ENCODE measurements at places on chromosomes 4 and X.

DNA sequence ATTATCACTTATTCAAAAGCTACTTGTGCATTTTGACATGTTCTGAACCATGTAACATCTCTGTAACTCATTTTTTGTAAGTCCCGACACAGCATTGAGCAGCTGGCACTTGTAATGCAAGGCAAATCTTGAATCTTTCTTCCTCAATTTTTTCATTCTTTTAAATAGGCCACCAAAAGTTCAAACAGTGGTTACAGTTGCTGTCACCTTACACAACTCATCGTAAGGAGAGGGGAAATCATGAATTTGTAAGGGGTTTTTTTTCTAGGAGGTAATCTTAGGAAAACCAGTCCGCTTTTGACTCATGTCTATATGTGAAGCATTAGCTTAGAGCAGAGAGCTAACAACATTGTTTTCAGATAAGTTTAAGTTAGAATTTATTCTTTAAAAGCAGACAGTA is 124.5 kb downstream of the PDLIM5 start:
- DNase-seq: no peak

- no peak for DNase-seq
Measured at GRCh38 chr4:104979083-104979760, 167.5 kb upstream of the TET2 start.

- DNase-seq: no peak
Measured at GRCh38 chr4:41172786-41173185, 41.6 kb downstream of the APBB2 start.

GRCh38 chr4:140174543-140174942 is 20.6 kb upstream of the MAML3 start:
- no peak for DNase-seq

GRCh38 chrX:111352424-111352823 is 59.6 kb downstream of the DCX start:
- DNase-seq: no peak

DNA sequence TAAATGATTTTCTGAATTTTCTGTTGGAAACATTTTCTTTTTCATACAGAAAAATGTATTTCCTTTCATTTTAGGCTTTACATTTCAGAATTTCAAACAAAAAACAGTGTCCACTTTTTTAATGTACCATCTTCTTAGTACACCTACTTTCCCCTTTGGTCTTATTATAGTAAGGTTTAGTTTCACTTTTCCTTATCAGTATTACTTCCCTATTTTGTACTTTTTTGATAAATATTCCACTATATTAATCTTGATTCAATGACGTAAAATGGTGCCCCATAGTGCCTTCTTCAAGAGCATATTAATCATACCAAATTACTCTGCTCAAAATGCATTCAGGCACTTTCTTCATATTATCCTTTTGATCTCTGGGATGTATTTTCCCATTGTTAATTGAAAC is 52.5 kb downstream of the BANK1 start:
- no peak for DNase-seq

- DNase-seq: no peak
Measured at GRCh38 chrX:11407331-11408108, 114.3 kb downstream of the AMELX start.

DNA sequence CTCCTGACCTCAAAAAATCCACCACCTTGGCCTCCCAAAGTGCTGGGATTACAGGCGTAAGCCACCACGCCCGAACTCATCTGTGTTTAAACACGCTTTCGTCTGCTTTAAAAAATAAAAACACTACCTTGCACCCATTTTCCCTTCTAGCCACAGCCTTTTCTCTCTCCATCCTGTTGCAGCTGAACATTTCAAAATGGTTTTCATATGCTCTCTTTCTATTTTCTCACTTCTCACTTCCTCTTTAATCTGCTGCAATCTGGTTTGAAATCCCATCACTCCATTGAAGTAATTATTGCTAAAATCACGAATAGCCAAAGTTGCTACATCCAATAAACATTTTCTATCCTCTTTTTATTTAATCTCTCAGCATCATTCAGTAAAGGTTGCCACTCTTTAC is 70.0 kb downstream of the DCHS2 start:
- no peak for DNase-seq

- DNase-seq: no peak
Measured at GRCh38 chr4:51894059-51894645, 51.2 kb downstream of the DCUN1D4 start.

DNA sequence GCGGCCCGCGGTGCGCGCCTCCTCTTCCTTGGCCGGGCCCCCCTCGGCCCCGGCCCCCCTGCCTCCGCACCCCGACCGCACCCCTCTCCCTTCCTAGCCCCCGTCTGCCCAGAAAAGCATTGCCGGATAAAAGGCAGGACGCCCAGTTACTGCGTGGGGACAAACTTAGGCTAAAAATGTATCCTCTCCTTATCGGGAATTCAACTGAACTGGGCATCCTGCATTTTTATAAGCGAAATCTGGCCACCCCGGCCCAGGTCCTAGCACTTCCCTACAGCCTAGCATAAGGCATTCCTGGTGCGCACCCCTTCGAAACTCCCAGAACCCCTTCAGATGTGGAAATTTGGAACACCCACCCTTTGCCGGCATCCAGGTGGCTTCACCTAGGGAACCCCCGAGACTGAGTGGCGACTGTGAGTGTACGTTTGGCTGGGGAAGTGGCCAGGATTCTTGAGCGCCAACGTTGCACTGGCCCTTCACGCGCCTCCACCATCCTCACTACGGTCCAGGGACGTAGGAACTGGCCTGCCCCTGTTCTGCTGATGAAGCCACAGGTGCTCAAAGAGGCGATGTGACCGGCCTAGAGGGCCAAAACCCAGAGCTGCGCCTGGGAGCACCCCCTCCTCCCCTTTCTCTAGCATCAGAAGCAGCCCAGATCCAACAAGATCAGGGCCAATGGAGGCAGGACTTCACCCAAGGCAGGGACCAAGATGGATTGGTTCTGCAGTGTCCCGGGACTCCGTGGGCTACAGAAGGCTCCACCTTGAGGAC is 5.7 kb upstream of the RNF4 start:
- no peak for DNase-seq

DNA sequence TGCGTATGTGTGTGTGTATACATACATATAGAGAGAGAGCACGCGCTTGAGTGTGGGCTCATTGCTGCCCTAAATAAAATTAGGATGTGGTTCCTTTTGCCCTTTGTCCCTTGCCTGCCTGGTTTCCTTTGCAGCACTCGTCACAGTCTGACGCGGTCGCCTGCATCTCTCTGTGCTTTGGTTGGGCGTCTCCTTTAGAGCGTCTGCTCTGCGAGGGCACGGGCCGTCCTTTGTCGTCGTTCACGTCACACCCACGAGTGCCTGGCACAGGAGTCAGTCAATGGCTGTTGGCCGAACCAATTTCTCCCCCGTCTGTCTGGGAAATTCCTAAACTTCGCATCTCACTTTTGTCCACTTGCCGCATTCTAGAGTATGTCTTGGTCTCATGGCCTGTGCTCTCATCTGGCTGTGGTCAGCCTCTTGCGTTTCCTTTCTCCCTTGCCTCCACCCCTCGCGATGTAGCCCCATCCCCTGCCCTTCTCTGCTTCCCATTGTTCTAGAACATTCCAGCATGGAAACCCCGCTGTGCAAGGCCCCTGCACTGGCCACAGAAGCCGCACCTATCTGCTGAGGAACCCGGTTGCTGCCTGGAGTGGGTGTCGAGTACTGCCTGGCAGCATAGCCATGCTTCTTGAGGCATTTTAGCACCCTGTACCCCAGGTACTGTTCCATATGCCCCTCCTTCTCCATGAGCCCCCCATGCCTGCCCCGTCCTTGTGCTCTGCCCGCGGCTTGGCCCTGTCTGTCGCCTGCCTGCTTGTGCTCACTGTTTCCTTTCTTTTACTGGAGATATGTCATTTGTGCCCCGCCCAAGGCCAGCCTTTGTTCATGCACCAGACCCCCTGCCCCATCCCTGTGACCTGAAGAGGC is 8.0 kb downstream of the MAEA start:
- DNase-seq: no peak

- no peak for DNase-seq
Measured at GRCh38 chr4:79575709-79576428, 167.8 kb upstream of the GK2 start.

GRCh38 chr4:31059753-31060522 is 339.8 kb downstream of the PCDH7 start:
- no peak for DNase-seq

DNA sequence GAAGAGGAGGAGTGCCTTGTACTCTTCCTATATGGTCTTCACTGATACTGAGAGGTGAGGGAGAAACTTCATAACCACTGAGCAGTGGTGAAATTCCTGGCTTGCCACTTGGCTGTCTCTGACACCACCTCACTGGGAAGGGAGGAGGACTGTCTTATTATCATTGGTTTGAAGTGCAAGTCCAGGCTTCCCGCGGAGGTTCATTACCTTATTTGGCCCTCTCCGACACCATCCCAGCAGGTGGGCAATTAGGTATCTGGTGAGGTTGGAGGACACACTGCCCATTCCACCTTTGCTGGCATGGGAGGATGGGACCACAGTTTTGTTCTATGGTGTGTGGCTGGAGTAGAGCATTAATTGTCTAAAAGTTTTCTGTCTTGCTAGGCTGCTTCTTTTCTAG is 206.1 kb downstream of the LHFPL1 start:
- DNase-seq: no peak

GRCh38 chr4:128775477-128775876 is 34.0 kb upstream of the JADE1 start:
- no peak for DNase-seq

DNA sequence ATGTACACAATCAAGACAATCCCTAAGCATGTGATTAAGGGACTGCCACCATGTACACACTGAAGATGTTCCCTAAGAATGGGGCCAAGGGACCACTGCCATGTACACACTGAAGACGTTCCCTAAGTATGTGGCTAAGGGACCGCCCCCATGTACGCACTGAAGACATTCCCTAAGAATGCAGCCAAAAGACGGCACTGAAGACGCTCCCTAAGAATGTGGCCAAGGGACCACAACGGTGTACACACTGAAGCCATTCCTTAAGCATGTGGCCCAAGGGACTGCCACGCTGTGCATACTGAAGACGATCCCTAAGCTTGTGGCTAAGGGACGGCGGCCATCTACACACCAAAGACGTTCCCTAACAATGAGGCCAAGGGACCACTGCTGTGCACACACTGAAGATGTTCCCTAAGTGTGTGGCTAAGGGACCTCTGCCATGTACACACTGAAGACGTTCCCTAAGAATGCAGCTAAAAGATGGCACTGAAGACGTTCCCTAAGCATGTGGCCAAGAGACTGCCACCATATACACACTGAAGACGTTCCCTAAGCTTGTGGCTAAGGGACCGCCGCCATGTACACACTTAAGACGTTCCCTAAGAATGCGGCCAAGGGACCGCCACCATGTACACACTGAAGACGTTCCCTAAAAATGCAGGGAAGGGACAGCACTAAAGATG is 26.4 kb downstream of the DHRSX start:
- DNase-seq: no peak

GRCh38 chrX:38515291-38515690 is 46.1 kb upstream of the TSPAN7 start:
- DNase-seq: no peak

GRCh38 chrX:72057331-72057730 is 74.4 kb downstream of the RTL5 start:
- DNase-seq: no peak

GRCh38 chrX:18617407-18617750 is 54.5 kb downstream of the RS1 start:
- no peak for DNase-seq

- DNase-seq: no peak
Measured at GRCh38 chrX:29617725-29618124, 597.6 kb upstream of the MAGEB2 start.

DNA sequence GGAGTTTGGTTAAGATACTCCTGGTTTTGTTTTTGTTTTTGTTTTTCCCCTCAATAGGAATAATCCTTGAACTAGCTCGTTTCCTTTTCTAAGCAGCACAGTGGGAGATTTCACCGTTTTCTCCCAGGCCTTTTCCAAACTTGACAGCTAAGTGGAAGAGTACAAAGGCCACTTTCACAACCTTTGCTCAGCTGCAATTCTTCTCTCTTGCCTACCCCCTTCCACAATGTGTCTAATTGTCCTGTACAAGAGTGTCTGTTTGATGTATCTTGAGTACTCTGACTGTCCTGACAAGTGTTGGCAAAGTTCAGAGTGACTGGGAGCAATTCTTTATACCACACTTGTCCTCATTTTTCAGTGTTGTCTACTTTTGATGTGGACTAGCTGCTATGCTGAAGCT is 674.3 kb upstream of the AMOT start:
- no peak for DNase-seq

DNA sequence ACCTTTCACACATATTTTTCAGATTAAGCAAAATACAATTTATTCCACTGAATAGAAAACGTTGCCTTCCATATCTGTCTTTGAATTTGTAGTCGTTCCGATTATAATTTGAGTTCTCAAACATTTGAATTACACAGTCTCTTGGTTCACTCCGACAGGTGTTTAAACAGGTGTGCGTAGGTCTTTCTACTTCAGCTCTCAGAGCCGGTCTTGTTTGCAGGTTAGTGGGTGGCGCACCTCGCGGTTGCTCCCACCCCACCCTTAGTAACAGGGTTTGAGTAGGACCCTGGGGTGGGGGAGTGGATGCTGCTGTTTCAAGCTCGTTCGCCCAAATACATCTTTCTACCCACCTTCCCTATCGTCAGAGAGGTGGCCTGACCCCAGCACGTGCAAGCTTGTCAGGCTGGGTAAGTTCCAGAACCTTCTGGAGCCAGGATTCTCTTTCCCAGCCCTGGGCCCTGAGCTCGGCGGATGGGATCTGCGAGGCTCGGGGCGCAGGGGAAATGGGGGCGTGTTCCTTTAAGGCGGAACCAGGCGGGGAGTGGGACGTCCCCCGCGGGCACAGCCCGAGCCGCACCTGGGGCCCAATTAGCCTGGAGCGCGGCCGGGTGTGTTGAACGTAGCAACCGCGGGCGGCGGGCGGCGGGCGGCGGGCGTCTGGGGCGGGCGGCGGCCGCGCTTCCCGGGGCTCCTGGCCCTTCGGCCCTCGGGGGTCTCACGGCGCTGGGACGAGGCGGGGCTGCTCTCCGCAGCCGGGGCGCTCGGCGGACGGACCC is at the start of gene FAM149A:
Gene FAM149A (plus strand): TSS at position 591 of the 776 bp plus-strand sequence.
- DNase-seq: no peak

DNA sequence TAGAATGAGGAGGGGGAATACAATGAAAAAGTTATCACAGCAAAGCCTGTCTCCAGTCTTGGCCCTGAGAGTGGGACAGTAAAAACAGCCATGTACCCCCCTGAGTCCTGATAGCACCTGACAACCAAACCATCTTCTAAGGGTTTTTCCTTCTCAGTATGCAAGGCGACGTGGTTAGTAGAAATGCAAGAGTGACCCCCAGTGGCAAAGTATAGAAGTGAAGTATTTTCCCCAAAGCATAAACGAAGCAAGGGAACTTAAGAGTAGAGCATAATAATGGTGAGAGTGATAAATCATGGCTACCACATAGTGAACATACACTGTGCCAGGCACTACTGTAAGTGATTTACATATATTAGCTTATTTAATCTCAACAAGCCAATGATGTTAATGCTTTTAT is 52.8 kb downstream of the FAM47C start:
- no peak for DNase-seq
